ENCODE measurements at places on chromosomes 7 and 10.

- no peak overlapping the region for H3K27ac ChIP-seq
- DNase-seq, result no peak
- no peaks in the 10 kb centered on the region for H3K36me3 ChIP-seq
- no peaks in the 10 kb centered on the region for H3K27me3 ChIP-seq
- no peaks in the 10 kb centered on the region for H3K4me1 ChIP-seq
- H3K4me3 ChIP-seq, result no peak overlapping the region
Observed at GRCh38 chr7:30844483-30844874, 67.2 kb upstream of the AQP1 start.

- H3K27me3 ChIP-seq, result no peaks in the 10 kb centered on the region
- DNase-seq, result no peak
- no peak overlapping the region for H3K27ac ChIP-seq
- H3K36me3 ChIP-seq, result no peaks in the 10 kb centered on the region
Observed at GRCh38 chr10:50574305-50574704, 49.5 kb downstream of the SGMS1 start.

GRCh38 chr10:75499556-75500160 lies 68.2 kb downstream of the LRMDA start:
- H3K27me3 ChIP-seq, result no peaks in the 10 kb centered on the region
- no peaks in the 10 kb centered on the region for H3K4me1 ChIP-seq
- no peak overlapping the region for H3K27ac ChIP-seq
- DNase-seq, result no peak
- H3K36me3 ChIP-seq, result no peaks in the 10 kb centered on the region

DNA sequence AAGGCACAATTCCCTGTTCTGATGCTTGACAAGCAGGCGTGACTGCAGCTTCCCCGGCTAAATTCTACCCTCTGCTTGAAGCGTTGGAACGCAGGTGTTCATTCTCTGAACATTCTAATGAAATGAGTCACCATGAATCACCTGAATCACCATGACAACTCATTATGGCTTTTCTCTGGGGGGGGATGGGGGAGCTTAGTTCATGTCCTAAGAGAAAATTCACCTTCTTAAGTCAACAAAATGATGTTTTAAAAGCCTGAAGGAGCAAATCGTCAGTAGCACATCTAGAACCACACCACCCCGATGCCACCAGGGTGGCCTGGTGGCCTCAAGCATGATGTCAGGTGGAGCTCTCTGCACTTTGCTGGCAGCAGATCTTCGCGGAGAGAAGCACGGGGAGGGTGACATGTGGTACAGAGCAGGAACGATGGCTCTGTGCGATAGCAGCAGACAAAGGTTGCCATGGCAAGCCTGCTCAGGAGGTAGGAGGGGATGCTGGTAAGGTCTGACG lies 33.7 kb downstream of the DDC start:
- no peak overlapping the region for H3K4me3 ChIP-seq
- DNase-seq, result no peak
- H3K27ac ChIP-seq, result no peak overlapping the region

DNA sequence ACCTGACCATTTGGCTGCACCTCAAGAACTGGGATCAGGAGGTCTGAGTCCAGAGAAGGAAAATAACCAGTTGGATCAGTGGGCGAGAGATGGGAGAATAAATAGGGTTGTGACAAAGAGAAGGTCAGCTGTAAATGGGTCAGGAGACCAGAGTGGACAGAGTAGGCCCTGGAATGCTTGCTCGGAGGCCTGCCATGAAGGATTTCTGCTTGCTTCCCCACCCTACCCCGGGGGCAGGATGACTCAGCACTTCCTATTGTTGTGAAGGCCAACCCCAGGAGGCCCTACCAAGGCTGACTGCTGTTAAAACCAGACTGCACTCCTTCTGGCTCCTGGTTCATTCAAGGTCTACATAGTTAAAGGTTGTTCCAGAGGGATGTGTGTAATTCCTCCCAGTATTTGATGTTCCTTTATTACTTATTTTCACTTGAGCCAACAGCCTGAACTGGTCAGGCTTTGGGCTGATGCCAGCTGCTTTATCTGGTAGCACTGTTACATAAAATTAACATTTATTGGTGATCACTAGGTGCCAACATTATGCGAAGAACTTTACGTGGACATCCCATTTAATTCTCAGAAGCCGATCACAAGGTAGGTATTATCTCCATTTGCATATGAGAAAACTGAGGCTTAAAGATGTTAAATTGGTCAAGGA lies 27.3 kb upstream of the IFRD1 start:
- H3K27me3 ChIP-seq, result no peaks in the 10 kb centered on the region
- H3K36me3 ChIP-seq, result no peaks in the 10 kb centered on the region
- DNase-seq, result no peak
- no peak overlapping the region for H3K27ac ChIP-seq

- H3K4me3 ChIP-seq, result no peak overlapping the region
- peaks cover 20% of the 10 kb centered on the region for H3K4me1 ChIP-seq
- H3K36me3 ChIP-seq, result no peaks in the 10 kb centered on the region
- H3K27ac ChIP-seq, result no peak overlapping the region
- DNase-seq, result no peak
Observed at GRCh38 chr10:44961931-44962750, 2.5 kb downstream of the RASSF4 start.

DNA sequence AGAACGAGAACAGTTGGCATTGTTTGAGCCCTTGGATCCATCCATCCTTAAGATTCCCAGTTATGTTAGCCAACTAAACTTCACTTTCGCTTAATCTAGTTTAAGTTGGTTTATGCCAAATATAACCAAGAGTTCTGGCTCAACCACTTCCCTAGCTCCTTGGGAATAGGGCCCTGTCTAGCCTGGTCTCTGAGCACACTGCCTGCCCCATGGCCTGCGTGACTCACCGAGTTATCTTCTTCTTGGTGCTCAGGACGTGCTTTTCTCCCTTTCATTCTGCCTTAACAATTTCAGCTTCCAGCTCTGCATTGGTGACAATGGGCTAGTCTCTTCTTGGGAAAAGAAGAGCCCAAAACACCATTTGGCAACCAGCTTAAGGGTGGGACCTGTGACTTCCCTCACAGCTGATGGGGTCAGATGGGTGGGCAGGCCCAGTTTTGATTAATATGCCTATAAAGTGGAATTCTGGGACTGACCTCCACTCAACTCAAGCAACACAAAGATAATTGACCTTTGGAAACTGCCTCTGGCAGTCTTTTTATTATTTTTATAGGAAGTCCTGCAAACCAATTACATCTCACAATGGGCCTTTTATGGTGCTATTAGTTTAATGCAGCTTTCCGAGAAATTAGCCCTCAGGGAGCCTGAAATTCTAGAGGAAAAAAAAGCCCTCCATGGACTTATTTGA lies 126.4 kb downstream of the CFAP58 start:
- H3K27me3 ChIP-seq, result peaks cover 16% of the 10 kb centered on the region
- no peak overlapping the region for H3K4me3 ChIP-seq
- no peak for DNase-seq
- no peak overlapping the region for H3K27ac ChIP-seq
- no peaks in the 10 kb centered on the region for H3K4me1 ChIP-seq
- H3K36me3 ChIP-seq, result no peaks in the 10 kb centered on the region

DNA sequence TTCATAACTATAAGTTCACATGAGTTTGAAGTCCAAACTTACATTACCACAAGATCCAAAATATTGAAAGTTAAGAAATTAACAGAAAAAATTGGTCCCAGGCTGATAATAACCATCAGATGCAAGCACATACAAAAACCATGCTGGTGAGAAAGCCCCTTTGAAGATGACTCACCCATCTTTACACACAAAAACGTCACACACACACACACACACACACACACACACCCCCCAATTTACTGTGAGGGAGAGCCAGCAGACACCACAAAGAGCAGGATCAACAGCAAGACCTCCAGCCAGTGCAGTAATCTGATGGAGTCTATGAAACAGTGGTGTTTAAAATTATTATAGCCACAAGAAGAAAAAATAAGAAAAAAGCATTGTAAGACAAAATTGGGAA lies 50.1 kb upstream of the DRGX start:
- H3K36me3 ChIP-seq, result no peaks in the 10 kb centered on the region
- H3K4me3 ChIP-seq, result no peak overlapping the region
- peaks cover 15% of the 10 kb centered on the region for H3K4me1 ChIP-seq
- H3K27me3 ChIP-seq, result peaks cover 4% of the 10 kb centered on the region
- H3K27ac ChIP-seq, result no peak overlapping the region
- DNase-seq, result no peak
